ENCODE measurements at places on chromosomes 11 and 22.

GRCh38 chr22:38289583-38290082 lies 16.8 kb upstream of the TMEM184B start:
- DNase-seq, result no peak

DNA sequence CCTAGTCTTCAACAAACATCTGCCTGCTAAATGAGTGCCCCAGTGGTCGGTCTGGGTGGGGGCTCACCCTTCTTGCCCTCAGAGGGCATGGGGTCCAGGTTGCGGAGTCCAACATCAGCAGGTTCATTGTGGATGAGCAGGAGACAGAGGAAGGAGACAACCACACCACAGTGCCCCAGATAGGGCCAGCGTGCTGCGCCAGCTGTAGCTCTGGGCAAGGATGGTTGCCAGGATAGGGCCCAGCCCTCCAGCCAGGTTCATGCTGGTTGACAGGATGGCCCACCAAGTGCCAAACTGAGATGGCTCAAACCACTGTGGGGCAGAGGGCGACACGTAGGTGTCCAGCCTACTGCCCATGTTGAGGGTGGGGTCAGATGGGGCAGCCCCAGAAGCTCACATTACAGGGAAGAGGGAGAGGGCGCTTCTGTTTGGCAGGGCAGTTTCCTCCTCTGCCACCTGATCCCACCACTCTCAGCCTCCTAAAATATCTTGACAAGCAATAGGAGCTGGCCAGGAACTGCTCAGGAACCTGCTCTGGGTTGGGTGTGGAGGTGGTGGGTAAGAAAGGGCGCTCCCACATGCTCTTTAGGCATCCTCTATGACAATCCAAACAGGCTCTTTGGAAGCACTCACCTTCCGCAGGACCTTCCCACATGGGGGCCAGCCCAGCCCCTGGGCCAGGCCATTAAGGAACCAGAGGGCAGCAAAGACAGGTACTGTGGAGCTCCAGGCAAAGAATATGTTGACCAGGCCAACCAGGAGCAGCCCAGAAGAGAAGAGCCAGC lies 2.9 kb downstream of the SLC37A4 start:
- no peak for DNase-seq

DNA sequence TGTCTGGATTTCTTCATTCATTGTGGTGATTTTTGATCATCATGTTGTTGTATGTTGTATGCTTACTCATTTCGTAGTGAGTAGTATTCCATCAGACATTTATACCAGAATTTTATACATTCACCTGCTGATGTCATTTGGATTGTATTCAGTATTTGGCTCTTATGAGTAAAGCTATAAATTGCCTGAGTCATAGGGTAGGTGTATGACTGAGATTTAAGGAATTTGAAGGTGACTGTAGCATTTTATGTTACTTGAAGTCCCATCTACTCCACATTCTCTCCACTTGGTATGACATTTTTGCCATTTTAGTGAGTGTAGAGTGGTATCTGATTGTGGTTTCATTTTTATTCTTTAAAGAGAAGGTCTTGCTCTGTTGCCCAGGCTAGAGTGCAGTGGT lies 548.2 kb downstream of the TBC1D22A start:
- DNase-seq, result no peak

GRCh38 chr22:38942702-38943101 lies 14.7 kb upstream of the APOBEC3A start:
- DNase-seq, result no peak

DNA sequence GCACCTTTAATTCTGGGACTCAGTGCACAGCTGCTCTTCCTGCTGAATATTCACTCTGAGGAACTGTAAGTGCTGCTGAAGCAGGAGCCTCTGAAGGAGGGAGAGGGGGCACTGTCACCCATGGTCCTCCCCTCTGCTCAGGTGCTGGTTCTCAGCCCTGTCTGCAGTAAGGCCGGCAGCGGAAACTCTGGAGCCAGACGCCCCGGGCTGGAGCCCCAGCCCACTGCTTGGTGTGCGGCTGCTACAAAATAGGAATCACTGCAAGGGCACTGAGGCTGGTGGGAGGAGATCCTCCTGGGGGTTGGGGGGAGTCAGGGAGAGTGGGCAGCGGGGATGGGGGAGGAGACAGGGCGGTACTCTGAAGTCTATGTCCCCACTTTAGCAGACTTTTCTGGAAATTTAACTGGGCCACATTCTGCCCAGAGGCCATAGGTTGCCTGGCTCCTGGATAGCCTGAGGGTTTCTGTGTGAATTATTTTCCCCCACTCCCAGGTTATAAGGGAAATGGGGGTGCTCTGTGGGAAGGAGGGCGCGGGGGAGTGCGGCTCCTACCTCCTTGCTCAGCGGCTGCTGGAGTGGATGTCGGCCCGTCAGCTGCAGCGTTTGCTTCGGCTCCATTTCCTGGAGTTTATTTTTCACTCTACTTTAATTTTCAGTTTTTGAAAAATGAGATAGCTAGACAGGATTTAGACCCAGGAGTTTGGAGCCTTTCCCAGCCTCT lies 33.6 kb downstream of the TBC1D22A start:
- no peak for DNase-seq

GRCh38 chr22:46346680-46347405 lies 11.3 kb downstream of the TRMU start:
- no peak for DNase-seq

DNA sequence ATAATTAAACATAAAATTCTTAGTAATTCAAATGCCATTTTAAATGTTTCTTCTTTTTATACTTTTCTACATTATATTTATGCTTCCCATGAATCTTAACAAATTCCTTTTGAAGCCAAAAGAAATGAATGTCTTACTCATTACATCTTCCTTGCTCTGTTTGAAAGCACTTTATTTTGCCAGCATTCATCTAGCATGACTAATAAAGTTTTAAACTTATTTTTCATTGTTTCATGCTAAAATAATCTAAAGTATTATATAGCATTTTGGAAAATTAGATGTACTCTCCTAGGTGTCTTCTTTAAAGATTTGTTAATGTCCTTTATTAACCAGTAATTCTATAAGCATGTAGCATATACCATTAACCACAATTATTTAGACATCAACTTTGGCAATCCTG lies 9.7 kb upstream of the PIWIL4 start:
- no peak for DNase-seq

DNA sequence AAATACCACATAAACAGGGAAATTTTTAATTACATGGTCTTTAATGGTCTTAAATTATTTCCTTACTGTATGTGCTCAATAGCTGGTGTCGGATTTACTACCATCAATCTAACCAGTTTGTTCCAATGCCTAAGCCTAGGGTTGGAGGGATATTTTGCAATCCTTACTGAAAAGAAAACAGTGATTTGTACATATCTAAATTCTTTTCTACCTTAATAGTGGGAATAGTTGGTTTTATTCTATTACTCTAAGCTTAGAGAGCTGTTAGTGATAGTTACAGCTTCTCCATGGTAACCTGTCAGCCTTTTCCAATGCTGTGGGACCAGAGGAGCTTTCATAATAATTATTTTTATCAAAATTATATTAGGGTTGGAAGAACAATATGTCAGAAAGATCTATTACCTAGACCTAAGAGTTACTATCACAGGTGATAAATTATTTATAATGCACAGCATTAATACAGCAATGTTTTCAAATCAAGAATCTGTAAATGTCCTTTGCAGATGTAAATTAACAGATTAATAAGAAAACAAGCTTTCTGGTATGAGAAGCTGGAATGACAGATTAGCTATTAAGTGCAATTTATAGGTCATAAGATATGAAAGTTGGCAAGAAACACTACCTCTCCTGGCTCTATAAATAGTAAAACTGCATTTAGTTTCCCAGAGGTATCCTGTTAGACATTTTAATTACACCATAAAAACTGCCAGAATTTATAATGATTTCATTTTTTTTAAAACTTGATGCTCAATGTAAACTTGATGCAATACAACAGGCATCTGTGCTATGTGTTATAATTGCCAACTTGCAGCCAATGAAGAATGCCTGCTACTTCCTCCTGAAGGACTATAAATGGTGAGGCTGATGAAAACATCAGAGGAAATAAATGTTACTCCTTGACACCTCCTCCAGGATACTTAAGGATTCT lies 262.0 kb upstream of the PITPNB start:
- DNase-seq, result no peak

- DNase-seq, result no peak
Measured at GRCh38 chr11:85695546-85695945, 9.6 kb upstream of the CCDC89 start.

Data from H54 (cell line).